ENCODE measurements at places on chromosomes 5 and 9. TPM values are rescaled to one million over a fixed set of nuclear protein-coding genes. Genes with fewer than 3 reads are reported as not detected.

Gene HAVCR1
- total RNA-seq: 2.1 TPM

Gene STKLD1
- total RNA-seq: 0.49 TPM

Gene TAF11L5
- total RNA-seq: not detected

Gene PCDHA4
- total RNA-seq: 0.16 TPM

Gene OR1L6
- total RNA-seq: not detected

Gene MAST4
- 3.4 TPM for total RNA-seq

Gene BHMT2
- total RNA-seq: 0.98 TPM

Gene ST8SIA4
- 3.8 TPM for total RNA-seq

Gene CCDC152
- 0.25 TPM for total RNA-seq

Gene BTNL8
- not detected for total RNA-seq

Gene CTXN3
- not detected for total RNA-seq

Gene MEIKIN
- total RNA-seq: not detected

Gene SPACA9
- 1.6 TPM for total RNA-seq

Gene SPATA31C2
- not detected for total RNA-seq

Gene ACOT12
- not detected for total RNA-seq

Gene CCDC112
- 4.9 TPM for total RNA-seq

Gene CNTNAP3
- total RNA-seq: 13.5 TPM

Gene LCP2
- total RNA-seq: not detected

Gene MAPKAP1
- total RNA-seq: 67.8 TPM

Gene SLC36A3
- total RNA-seq: not detected

Gene SOHLH1
- not detected for total RNA-seq

Gene CAMK2A
- not detected for total RNA-seq

Gene AIF1L
- 61.1 TPM for total RNA-seq

Gene HEMGN
- total RNA-seq: not detected

Gene PRRX2
- 2.7 TPM for total RNA-seq

Gene TEX48
- not detected for total RNA-seq

Gene PCDH12
- not detected for total RNA-seq

Gene CD14
- total RNA-seq: not detected

Gene CCL28
- total RNA-seq: 2.3 TPM

Gene NUDT12
- 4.6 TPM for total RNA-seq

Gene ARHGEF39
- total RNA-seq: 0.89 TPM

Gene TTC23L
- total RNA-seq: 0.13 TPM

Gene LCN12
- 1.6 TPM for total RNA-seq

Gene GRM6
- total RNA-seq: not detected

Gene RHOBTB3
- 57.8 TPM for total RNA-seq

Gene EXOC3
- total RNA-seq: 21.2 TPM

Gene TTC16
- not detected for total RNA-seq
